ENCODE measurements at places on chromosomes 2 and 18.

DNA sequence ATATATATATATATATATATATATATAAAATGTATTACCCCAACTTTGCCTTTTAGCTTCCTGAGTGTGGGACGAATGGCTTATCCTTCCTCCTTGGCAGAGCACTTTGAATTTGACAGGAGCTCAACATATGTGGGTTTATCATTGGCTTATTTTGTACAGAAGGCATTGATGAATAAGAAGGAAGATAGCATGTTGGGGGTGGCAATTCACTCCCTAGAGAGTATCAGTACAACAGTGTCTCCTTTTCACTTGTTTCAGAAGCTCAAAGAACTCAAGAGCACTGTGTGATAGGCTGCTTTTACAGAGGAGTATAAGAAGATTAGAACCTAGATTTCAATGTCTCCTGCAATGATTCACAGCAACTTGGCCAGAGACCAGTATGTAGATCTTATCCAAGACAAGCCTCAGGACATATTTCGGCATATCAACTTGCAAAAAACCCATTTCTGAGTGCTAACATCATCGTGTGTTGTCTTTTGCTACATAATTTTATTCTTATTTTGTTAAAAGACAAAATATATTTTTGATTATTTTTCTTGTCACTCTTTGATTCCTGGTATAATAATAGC lies 345.8 kb downstream of the SOCS6 start:
- DNase-seq, result no peak

DNA sequence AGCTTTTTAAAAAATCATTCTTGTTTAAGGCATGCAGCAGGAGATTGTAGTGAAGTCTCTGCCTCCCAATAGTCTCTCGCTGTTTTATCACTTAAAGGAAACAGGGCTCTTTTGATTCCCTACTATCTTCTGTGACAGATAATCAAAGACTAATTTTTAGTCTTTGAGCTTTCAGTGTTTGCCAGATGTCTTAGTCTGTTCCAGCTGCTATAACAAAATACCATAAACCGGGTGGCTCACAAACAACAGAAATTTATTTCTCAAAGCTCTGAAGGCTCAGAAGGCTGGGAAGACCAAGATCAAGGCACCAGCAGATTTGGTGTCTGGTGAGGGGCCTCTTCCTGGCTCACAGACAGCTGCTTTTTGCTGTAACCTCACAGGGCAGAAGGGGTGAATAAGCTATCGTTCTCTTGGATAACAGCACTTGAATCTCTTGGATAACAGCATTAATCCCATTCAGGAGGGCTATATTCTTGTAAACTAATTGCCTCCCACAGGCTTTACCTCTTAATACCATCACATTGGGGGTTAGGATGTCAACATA lies 37.8 kb upstream of the STAT4 start:
- DNase-seq, result no peak

GRCh38 chr2:161857920-161858319 lies 216.1 kb downstream of the DPP4 start:
- no peak for DNase-seq

- no peak for DNase-seq
These were observed 59.4 kb upstream of the RAPH1 start for GRCh38 chr2:203594541-203594940.

GRCh38 chr18:48918660-48919456 lies 31.9 kb downstream of the SMAD7 start:
- DNase-seq, result no peak

GRCh38 chr2:163187995-163188655 lies 349.6 kb upstream of the KCNH7 start:
- no peak for DNase-seq

DNA sequence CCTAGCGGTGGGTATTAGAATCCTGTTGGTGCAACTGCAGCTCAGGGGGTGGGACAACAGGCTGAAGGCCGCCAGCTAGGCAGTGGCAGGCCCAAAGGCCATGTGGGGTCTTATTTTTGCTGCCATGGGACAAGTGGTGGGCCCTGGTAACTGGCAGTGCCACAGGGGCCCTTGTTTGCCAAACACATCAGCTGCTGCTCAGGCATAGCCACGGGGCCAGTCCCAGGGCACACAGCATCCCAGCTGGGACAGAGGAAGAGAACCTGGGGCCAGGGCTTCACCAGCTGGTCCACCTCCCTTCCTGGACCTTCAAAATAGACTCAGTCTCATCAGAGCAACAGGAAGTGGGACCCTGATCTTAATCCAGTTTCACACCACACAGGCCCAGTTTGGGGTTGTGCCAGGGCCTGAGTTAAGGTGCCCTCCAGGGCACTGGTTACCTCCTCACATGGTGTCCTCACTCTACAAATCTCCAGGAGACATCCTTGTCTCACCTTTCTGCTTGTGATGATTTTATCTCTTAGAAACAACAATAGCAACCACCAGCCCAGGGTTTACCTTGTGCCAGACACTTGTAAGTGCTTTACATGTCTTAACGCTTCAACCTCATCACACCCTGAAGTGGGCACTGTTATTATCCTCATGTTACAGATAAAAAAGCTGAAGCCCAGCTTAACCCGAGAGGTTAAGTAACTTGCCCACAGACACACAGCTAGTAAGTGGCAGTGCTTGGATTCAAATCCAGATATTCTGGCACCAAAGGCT lies 98.5 kb downstream of the GYPC start:
- no peak for DNase-seq

GRCh38 chr2:70830366-70830765 lies 5.2 kb downstream of the CD207 start:
- no peak for DNase-seq

DNA sequence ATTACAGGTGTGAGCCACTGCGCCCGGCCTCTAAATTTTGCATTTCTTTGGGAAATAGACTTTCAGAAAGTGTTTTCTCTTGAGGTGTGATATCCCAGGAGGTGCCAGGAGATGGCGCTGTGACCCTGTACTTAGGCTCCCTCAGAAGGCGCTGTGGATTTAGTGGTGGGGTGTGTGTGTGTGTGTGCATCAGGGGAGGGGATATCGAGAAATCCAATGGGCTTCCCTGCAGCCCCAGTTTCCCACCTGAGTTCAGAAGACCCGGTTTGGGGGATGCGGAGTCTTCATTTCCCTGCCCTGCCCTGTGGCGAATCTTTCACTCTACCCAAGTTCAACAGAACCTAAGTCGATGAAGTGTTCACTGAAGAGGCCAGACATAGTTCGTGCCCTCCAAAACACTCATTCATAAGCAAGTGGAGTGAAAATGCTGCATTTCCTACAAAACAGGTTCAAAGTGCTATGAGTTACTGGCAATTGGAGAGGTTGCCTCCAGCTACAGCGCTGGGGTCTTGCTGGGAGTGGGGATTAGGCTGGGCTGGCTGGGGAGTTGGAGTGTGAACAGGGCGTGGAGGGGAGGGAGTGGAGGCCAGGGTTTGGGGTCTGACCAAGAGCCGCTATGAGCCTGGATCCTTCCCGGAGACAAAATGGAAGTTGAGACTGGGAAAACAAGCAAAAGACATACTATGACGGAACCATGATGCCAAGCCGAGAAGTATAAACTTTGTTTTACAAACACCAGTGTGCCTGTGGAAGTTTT lies 6.5 kb upstream of the WNT6 start:
- DNase-seq, result peak; percentile 64

DNA sequence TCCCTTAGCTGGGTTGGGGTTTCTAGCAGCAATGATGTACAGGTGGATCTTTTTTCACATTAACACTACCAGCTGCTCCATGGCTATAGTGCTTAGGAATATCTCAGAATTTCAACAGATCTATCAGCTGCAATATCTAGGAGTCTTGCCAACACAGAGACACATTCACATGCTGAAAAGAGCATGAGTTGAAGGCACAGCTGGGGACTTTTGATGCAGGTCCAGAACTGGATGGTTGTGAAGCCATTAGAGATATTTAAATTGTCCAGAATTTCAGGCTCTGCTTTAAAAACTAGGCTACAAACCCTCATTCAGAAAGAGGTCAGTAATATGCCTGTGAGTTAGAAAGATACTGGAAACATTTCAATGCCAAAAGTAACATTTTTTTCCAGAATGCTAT lies 122.2 kb upstream of the CCDC195 start:
- DNase-seq, result no peak

DNA sequence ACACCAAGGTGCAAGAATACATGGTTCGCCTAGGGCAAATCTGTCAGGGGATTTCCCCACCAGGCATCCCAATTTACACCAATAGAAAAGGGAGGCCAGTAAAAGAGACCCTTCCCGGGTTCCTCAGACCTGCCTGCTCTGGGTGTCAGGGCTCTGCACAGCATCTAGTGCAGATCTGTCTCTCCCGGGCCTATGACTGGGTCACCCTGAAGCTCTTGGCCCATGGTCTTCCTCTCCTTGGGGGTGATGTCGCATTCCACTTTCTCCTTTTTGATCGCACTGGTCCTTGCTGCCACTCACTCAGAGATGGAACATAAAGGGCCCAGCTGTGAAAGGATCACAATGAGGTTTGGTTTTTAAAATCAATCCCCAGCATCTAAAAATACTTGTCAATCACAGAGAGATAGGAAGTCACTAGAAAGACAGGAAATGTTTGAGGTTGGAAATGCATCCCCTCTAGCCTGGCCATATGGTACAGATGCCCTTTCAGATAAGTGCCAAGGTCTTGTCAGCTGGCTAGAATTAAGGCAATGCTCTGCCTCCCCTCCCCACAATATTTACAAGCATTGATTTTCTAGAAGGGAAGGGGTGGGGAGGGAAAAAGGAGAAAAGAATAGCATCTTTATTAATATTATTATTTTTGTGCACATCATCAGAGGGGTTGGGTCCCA lies 34.9 kb upstream of the AFTPH start:
- no peak for DNase-seq

- no peak for DNase-seq
These were observed 367.6 kb upstream of the CWC22 start for GRCh38 chr2:180374502-180375281.
